Sciatic nerve (tissue), 2 donors: ENCODE measurements at places on chromosomes 2 and 18. TPM values are rescaled to one million over a fixed set of nuclear protein-coding genes. Genes with fewer than 3 reads are reported as not detected.

DNA sequence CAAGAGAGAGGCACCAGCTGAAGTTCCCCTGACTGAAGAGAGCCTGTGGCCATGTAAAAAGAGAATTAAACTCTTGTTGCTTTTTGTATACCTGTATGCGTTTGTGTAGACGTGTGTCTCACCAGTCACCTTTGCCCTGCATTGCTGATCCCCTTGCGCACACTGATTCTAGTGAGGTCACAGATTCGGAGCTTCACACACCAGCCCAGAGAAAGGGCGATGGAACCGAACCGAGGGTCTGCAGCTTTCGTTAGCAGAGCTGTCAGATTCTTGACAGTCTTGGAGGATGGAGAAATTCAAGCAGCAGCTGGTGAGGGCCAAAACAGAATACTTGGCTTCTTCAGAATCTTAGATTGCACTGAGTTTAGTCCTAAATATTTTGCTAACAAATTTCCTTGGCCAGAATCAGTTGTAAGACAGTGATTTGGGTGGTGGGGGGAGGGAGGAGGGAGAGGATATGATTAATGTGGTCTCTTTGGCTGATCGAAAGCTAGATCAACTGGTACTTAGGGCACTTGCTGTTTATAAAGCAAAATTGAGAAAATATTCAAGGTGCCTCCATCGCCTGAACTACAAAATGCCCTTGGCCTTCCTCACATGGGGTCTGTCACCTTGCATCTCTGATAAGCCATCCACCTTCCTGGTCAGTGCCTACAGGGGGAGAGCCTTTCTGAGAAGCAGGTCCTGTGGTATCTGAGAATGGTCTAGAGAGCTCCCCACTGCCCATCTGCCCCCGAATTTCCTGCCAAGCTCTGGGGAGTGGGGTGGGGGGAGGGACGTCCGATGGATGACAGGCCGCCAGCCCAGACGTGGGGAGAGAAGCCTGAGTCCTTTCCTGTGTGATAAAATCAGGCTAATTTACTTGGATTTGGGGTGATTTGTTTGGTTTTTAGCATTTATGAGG lies 123.5 kb downstream of the CABLES1 start:
- no peak for DNase-seq

GRCh38 chr2:191946471-191947182 lies 99.7 kb upstream of the CAVIN2 start:
- DNase-seq: no peak

GRCh38 chr2:190791976-190792575 lies 88.5 kb upstream of the GLS start:
- no peak for DNase-seq

DNA sequence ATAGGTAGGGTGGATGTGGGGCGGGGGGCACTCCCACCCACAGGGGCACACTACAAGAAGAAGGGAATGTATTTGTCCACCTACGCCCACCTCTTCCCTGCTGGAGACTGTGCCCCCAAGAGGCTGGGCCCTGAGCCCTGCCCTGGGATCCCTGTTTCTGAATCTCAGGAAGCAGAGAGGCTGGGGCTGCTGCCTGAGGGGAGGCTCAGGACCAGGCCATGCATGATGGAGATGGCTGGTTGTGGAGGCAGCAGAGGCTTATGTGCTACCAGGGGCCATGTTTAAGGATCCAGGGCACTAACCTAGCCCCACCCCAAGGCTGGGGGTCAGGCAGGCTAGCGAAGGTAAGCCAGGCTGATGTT lies 81.1 kb upstream of the OTOF start:
- no peak for DNase-seq

Gene LRRTM4
- 18.1 TPM for total RNA-seq

Gene FIGN
- 22.2 TPM for total RNA-seq
